ENCODE measurements at places on chromosomes 7 and 10.

DNA sequence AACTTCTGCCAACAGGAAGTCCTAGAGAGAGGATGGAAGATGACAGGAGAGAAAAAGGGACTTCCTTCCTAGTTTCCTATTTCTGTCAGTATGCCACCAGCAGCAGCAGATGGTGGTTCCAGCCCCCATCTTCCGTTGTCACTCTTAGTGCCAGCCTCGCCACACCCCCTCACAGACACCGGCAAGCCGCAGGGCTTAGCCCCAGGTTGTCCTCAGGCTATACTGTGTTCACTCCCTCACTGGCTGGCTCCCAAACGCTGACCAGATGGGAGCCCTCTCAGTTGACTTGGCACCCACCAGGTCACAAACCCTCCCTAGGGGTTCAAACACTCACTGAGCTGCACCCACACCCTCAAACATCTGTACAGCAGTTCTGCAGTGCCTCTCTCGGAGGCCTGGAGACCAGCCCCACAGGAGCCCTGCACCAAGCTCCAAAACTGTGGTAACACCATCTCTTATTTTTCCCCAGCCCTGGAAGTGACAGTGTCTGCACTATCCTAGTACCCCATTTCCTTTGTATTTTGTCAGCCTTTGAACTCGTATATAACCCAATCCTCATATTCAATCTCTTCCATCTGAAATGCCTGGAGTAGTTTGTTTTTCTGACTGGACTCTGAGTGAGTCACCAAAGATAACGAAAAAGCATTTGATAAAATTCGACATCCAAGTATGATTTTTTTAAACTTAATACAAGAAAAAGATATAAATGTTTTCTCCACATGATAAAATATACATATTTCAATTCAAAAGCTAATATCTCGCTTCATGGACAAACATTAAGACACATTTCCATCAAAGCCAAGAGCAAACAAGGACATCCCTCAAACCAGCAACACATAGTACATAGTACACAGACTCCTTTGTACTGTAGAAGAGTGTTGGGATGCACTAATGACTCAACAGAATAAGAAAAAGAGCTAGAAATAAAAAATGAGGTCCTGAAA lies 34.5 kb downstream of the SMURF1 start:
- DNase-seq, result no peak
- H3K27ac ChIP-seq, result no peak overlapping the region
- H3K4me3 ChIP-seq, result no peak overlapping the region
- H3K4me1 ChIP-seq, result peaks cover 22% of the 10 kb centered on the region

DNA sequence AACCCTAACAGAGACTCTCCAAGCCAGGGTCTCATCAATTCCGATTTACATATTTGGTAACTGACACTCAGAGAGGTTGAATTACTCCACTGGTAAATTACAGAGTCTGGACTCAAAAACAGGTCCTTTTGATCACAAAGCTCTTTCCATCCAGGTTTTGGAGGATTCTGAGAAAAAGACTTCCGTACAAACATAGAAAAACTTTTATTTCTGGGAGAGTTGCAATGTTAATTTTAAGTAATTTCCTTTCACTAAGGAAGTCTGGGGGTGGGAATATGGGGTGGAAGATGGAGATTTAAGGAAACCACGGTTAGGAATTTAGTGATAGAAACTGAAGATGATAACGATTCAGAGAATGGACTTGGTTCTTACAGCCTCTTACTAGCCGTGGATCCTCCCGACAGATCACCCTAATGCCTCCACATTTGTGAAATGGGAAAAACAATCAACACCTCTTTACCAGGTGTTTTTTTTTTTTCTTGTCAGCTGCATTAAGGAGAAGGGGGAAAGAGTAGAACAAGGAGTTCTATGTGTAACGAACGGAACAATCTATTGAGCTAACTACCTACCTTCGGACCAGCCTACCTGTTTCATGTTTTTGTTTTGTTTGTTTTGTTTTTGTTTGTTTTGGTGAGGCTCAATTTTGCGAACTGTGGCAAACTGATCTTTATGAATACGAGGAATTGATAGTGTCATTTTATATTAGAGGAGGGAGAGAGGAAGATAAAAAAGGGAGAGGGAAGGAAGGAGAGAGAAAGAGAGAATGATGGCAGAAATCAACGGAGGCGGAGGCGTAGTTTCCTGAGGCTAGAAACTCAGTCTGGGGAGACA lies 1.7 kb upstream of the RBM20 start:
- no peak for DNase-seq
- peaks cover 65% of the 10 kb centered on the region for H3K27me3 ChIP-seq
- H3K4me1 ChIP-seq, result peaks cover 23% of the 10 kb centered on the region
- no peak overlapping the region for H3K27ac ChIP-seq
- H3K4me3 ChIP-seq, result peak overlapping the region; percentile 71
- peaks cover 3% of the 10 kb centered on the region for H3K36me3 ChIP-seq

GRCh38 chr7:27172315-27172774 lies 1.8 kb downstream of the HOXA10 start:
- H3K4me1 ChIP-seq, result peaks cover 5% of the 10 kb centered on the region
- peak overlapping the region; percentile 85 for H3K27ac ChIP-seq
- peaks cover 8% of the 10 kb centered on the region for H3K36me3 ChIP-seq
- H3K4me3 ChIP-seq, result peak overlapping the region; percentile 55
- peaks cover 70% of the 10 kb centered on the region for H3K27me3 ChIP-seq
- no peak for DNase-seq

GRCh38 chr7:92717623-92717992 lies 118.8 kb downstream of the CDK6 start:
- H3K36me3 ChIP-seq, result peaks cover 57% of the 10 kb centered on the region
- DNase-seq, result no peak
- H3K4me3 ChIP-seq, result peak overlapping the region; percentile 88
- peak overlapping the region; percentile 97 for H3K27ac ChIP-seq

DNA sequence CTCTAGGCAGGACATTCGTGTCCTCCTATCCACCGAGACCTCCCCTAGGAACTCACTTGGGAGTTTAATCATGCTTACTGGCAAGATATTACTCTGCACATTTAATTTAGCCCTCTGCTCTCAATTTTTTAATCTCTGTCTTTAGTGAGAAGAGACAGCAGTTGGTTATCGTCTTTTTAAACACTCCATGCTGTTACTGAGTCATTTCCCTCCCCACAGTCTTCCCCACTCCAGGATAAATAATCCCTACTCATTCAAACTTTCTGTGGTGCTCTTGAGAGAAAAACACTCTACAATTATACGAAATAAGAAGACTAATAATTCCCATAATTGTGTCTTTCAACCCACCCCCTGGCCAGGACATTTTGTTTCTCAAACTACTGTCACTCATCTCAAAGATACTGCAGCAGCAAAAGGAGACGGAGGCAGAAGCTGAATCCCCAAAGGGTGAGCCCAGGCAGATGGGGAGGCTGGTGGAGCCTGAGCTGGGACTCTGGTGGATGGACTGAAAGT lies 84.2 kb downstream of the ANK3 start:
- no peaks in the 10 kb centered on the region for H3K36me3 ChIP-seq
- H3K4me3 ChIP-seq, result no peak overlapping the region
- H3K27ac ChIP-seq, result no peak overlapping the region
- no peaks in the 10 kb centered on the region for H3K27me3 ChIP-seq
- no peak for DNase-seq

GRCh38 chr7:111662386-111662785 lies 100.1 kb upstream of the IMMP2L start:
- H3K27ac ChIP-seq, result no peak overlapping the region
- no peak overlapping the region for H3K4me3 ChIP-seq
- no peak for DNase-seq

DNA sequence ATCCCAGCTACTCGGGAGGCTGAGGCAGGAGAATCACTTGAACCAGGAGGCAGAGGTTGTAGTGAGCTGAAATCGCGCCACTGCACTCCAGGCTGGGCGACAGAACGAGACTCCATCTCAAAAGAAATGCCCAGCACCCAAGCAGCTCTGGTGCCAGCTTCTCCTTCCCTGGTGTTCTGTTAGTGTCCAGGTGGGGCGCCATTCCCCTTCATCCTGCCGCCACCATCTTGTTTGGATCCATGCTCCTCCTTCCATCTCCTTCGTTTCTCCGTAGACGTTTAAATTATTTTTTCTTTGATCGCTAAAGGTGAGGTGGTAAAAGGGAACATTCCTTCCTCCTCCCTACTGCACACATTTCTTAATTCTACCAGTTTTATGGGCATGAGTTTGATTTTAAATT lies 30.3 kb downstream of the PROSER2 start:
- H3K36me3 ChIP-seq, result no peaks in the 10 kb centered on the region
- H3K27me3 ChIP-seq, result peaks cover 42% of the 10 kb centered on the region
- no peak for DNase-seq
- H3K4me1 ChIP-seq, result no peaks in the 10 kb centered on the region

DNA sequence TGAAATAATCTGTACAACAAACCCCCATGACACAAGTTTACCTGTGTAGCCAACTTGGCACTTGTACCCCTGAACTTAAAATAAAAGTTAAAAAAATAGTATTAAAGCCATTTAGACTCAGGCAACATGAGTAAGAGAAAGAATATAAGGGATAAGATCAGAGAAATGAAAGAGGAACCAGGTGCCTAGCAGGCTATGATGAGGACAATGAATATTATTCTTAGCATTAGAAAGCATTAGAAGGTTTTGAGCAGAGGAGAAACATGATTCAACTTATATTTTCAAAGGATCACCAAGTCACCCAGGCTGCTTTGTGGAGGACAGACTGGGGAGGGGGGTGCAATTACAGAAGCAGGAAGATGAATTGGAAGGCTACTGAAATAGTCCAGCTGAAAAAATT lies 48.1 kb upstream of the TES start:
- peaks cover 15% of the 10 kb centered on the region for H3K4me1 ChIP-seq
- H3K27me3 ChIP-seq, result peaks cover 52% of the 10 kb centered on the region
- no peak overlapping the region for H3K27ac ChIP-seq
- H3K4me3 ChIP-seq, result no peak overlapping the region

- DNase-seq, result no peak
- H3K4me1 ChIP-seq, result no peaks in the 10 kb centered on the region
- no peak overlapping the region for H3K27ac ChIP-seq
Observed at GRCh38 chr7:149664666-149665065, 108.7 kb downstream of the ZNF467 start.

DNA sequence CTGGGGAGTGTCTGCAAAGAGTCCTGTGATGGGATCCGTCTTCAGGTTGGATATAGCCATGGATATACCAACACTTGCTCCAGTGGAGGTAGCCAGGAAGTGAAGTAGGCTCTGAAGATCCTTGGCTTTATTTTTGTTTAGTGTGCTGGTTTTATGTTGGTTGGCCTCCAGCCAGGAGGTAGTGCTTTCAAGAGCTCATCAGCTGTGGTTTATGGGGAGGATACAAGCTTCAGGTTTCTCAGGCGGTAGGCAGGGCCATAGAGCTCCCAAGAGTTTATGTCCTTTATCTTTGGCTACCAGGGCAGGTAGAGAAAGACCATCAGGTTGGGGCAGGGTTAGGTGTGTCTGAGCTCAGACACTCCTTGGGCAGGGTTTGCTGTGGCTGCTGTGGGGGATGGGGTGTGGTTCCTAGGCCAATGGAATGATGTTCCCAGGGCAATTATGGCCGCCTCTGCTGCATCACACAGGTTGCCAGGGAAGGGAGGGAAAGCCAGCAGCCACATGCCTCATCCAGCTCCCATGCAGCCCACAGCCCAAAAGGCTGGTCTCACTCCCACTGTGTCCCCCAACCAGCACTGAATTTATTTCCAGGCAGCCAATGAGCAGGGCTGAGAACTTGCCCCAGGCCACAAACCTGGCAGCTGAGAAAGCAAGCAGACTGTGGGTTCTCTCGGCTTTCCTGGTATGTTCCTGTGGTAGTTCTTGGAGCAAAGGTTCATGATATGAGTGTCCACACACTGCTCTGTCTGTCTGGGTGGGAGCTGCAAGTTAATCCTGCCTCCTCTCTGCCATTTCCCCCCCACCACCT lies 67.0 kb upstream of the PRLHR start:
- no peak for DNase-seq
- peaks cover 22% of the 10 kb centered on the region for H3K27me3 ChIP-seq
- peaks cover 23% of the 10 kb centered on the region for H3K4me1 ChIP-seq
- H3K36me3 ChIP-seq, result no peaks in the 10 kb centered on the region
- no peak overlapping the region for H3K4me3 ChIP-seq
- H3K27ac ChIP-seq, result no peak overlapping the region

DNA sequence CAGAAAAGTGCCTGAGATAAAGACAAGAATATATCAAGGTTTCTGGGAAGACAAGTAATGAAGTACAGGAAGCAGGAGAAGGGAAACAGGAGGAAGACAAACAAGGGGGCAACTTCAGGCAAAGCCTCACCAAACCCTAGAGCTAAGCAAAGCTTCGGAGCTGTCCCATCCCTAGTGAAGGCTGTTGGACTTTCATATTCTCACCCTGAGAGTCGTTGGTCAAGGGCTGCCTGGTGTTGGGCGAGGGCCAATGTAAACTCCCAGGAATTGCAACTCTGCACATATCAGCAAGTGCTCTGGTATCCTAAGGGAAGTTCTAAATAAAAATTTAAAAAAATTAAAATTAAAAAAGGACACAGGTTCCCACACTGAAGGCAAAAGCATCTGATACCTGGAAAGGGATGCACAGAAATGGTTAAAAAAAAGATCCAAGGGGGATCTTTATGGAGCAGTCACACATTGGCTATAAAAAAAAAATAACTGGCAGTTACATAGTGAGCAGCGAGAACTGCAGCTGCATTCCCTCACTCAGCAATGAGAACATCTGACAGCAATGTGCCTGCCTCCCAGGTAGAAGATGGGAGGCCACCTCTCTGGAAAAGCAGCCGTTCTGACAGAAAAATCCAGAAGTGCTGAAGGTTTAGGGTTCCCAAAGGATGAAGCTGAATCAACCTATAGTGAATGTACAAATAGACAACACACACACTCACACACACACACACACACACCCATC lies 304.7 kb downstream of the WDR11 start:
- no peaks in the 10 kb centered on the region for H3K36me3 ChIP-seq
- no peak overlapping the region for H3K4me3 ChIP-seq
- H3K4me1 ChIP-seq, result no peaks in the 10 kb centered on the region
- H3K27me3 ChIP-seq, result no peaks in the 10 kb centered on the region
- no peak overlapping the region for H3K27ac ChIP-seq
- DNase-seq, result no peak

DNA sequence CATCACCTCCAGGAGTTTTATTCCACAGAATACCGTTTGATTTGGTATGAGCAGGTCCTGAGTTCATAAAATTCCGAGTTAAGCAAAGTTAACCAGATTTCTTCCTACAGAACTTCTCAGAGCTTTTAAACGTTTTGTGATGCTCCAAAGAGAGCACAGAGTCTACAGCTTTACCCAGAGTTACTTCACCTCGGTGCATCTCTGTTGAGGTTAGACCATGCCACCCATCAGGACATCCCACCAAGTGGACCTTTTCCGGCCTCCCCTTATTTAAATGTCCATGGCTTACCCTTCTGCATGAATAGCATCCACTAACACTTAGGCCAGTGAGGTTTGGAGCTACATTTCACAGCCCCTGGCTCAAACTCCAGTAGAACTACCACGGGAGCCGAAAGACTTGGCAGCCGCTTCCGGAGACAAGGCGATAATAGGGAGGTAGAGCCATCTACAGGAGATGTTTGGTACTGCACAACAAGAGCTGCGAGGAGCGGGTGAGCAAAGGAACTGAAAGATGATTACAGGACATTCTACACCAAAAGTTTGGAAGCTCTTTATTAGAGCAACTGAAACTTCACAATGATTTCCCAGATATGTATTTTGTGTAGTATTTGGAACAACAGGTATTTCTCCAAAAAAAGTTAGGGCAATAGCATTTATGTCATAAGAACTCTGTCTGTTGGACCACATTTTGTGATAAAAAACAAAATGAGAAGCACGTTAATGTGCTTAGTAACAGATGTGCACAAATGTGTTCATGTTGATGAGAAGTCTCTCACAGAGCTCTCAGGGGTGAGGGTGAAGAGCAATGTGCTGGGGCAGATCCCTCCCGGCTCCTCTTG lies 174.7 kb downstream of the HERPUD2 start:
- peaks cover 7% of the 10 kb centered on the region for H3K27me3 ChIP-seq
- H3K4me1 ChIP-seq, result peaks cover 1% of the 10 kb centered on the region
- no peak overlapping the region for H3K27ac ChIP-seq
- H3K36me3 ChIP-seq, result no peaks in the 10 kb centered on the region
- peak; percentile 35 for DNase-seq
- H3K4me3 ChIP-seq, result no peak overlapping the region
